Neural progenitor cell (in vitro differentiated cells): ENCODE measurements at places on chromosomes 5 and 9.

GRCh38 chr5:58060996-58061395 lies 398.9 kb downstream of the PLK2 start:
- no peak for DNase-seq

GRCh38 chr5:3509290-3509689 lies 86.3 kb upstream of the IRX1 start:
- DNase-seq, result no peak

GRCh38 chr9:121185178-121185745 lies 16.4 kb downstream of the RAB14 start:
- no peak for DNase-seq

DNA sequence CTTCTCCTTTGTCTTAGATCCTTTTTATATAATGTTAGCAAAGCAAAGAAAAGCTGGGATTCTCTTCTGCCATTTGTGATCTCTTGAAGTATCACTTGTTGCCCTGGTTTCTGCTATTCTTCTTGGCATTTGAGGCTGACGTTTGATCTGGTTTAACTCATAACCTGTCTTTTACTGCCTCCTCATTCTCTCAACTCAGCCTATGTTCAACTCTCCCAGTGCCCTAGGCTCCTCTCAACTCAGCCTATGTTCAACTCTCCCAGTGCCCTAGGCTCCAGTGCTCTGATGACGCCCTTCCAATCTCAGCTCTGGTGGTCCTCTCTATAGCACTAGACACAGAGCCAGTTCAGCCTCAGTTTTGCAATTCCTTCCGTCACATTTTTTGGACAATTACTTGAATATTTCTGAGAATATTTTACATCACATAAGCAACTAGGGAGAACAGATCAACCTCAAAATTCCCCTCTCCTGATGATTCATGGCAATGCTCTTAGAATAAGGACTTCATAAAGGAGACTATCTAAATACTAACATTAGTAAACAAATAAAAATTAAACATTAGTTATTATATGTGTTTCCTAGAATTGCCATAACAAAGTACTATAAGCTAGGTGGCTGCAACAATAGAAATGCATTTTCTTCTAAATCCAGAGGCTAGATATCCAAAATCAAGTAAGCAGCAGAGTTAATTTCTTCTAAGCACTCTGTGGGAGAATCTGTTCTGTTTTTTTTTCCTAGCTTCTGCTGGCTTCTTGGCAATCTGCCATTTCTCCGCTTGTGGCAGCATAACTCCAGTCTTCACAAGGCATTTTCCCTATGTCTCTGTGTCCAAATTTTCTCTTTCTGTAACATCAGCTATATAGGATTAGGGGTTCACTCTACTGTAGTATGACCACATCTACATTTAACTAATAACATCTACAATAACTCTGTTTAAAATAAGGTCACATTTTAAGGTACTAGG lies 662.1 kb upstream of the FTMT start:
- no peak for DNase-seq

GRCh38 chr9:107740088-107740980 lies 250.8 kb upstream of the KLF4 start:
- DNase-seq, result no peak

DNA sequence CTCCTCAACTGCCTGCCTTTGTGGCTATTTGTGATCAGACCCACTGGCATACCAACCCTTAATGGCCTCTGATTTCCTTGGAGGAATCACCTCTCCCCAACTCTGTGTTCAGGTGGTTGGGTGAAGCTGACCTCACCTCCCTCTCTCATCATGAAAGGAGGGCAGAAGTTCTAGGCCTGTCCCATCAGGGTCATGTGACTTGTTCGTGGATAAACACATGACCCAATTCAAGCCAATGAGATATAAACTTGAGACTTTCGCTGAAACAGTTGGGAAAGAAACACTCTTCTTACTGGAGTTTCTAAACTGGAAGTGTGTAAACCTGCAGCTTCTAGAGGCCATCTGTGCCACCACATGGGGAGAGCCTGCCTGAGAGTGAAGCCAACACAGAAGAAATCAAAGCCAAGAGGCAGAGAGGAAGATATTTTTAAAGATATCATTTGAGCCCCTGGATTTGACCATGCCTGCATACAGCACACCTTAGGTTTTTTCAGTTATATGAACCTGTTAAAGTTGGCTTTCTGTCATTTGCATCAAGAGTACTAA lies 5.8 kb downstream of the GABBR2 start:
- DNase-seq, result no peak

- no peak for DNase-seq
Observed at GRCh38 chr9:114086607-114087006, 8.5 kb upstream of the AMBP start.

- no peak for DNase-seq
Observed at GRCh38 chr5:3331819-3332218, 263.8 kb upstream of the IRX1 start.

DNA sequence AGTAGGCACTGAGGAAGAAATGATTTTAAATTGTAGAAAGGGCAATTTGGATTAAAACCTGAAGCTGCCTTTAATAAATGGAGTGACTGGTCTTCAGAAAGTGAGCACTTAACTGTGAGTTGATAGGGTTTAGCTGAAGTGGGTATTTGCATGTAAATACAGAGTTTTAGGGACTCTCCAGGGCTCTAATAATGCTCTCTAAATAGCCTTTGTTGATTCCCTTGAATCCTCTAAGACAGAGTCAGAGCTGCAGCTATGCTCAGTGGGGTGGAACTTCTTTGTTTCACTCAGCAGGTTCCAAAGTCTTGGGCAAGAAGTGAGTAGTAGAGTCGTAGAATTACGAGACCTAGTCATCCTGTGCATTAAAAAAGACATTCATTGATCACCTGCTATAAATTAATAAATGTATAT lies 21.4 kb downstream of the GLRA1 start:
- peak; percentile 88 for DNase-seq

DNA sequence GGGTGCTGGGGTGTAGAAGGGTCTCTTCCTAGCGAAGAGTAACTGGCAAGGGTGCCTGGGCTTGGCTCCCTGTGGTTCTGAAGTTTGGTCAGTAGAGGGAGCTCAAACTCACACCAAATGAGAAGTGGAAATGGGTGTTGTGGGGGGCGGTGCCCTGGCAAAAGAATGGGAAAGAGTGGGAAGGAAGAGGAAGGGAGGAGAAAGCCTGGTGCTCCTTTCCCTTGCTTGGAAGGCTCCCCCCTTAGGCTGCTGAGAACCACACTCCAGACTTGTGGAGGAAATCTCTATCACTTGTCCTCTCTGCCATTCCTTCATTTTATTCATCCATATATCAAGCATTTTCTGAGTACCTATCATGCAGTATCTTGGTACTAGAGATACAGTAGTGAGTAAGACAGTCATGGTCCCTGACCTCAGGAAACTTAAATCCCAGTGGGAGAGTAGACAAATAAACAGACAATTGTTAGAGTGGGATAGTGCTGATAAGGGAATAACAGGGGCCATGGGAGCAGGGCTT lies 13.0 kb downstream of the SLC4A9 start:
- DNase-seq, result peak; percentile 86

GRCh38 chr5:168929656-168930055 lies 350.5 kb upstream of the PANK3 start:
- DNase-seq, result no peak

GRCh38 chr5:172749076-172749475 lies 21.9 kb downstream of the DUSP1 start:
- no peak for DNase-seq

DNA sequence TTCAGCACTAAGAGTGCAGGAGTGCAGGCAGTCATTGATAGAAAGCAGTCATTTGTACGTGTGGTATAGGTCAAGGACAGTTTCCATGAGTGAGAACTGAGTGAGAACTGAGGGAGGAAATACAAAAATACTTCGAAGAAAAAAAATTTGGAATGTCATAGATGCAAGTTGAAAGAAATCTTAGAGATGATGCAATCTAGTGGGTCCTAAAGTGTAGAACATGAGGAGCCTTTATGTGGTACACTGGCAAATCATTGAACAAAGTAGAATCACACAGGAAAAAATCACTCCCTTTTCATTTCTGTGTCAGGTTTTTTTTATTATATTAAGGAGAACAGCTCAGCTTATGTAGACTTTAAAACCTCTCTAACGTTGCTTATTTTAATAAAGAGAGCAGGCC lies 26.4 kb upstream of the SLC1A1 start:
- DNase-seq, result no peak

- DNase-seq, result no peak
Observed at GRCh38 chr9:137296670-137297664, 5.1 kb downstream of the NRARP start.

GRCh38 chr9:78296201-78296892 lies 578 bp upstream of the PSAT1 start:
- peak; percentile 75 for DNase-seq

DNA sequence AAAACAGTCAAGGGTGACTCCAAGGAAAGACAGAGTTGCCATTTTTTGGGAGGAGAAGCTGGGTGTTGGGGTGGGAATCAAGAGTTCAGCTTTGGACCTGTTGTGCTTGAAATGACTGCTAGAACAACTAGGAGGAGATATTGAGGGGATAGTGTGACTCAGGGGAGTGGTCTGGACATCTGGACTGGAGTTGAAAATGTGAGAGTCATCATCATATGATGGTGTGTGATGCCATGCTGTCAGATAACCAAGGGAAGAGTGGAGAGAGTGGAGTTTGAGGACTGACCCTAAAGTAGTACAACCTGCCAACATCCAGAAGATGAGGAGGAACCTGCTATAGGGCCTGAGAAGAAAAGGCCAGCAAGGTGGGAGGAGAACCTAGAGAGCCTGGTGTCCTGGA lies 199.7 kb downstream of the ARHGEF28 start:
- no peak for DNase-seq

DNA sequence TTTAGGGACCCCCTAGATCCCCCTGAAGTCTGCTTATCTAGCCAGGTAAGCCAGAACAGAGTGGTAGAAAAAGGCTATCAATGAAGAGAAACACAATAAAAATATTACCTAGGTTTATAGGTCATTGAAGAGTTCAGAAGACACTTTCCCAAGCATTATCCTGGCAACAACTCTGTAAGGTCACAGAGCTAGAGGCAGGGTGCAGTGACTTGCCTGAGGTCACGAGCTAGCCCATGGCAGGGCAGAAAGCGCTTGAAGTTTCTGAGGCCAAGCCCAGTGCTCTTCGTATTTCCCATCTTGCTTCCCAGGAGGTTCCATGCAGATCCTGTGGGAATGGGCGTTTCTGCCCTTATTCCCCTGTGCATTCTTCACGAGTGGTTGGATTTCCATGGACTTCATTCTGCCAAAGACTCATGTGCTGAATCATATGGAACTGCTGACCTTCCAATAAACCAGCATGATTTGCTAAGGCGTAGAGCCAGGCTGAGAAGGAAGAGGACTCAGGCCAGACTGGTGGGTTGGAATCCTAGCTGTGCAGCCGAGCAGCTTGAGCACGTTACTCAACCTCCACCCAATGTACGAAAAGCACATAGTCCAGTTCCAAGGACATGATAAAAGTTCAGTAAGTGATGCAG lies 22.1 kb downstream of the TRMO start:
- no peak for DNase-seq

DNA sequence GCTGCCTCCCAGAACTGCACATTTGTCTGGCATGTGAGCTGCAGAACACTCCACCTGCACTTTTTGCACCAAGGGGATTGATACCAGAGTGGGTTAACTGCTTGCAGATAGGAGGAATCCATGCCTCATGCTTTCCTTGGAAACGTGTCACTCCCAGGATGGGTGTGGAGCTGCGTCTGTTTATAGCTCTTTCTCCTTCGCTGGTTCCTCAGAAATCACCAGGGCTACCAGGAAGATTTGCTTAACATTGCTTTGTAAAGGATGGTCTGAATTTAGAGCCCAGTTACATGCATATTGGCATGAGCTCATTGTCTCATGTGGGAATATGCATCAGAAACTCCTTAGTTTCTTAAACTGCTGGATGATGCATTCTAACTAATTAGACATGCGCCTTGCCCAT lies 234.6 kb downstream of the GADD45G start:
- no peak for DNase-seq

DNA sequence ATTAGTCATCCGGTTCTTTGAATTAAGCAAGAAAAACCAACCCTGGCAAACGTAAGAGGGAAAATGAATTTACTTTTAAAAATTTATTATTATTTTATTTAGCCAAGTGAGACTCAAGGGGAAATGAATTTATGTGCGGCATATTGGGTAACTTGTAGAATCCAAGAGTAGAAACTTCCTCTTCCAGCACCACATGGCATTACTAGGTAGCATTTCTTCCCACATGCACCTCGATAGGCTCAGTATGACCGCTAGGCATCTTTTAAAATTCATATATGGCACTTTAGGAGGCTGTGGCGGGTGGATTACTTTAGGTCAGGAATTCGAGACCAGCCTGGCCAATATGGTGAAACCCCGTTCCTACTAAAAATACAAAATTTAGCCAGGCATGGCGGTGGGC lies 17.6 kb upstream of the MYO10 start:
- DNase-seq, result no peak

GRCh38 chr5:150777685-150778084 lies 872 bp upstream of the SMIM3 start:
- DNase-seq, result no peak

DNA sequence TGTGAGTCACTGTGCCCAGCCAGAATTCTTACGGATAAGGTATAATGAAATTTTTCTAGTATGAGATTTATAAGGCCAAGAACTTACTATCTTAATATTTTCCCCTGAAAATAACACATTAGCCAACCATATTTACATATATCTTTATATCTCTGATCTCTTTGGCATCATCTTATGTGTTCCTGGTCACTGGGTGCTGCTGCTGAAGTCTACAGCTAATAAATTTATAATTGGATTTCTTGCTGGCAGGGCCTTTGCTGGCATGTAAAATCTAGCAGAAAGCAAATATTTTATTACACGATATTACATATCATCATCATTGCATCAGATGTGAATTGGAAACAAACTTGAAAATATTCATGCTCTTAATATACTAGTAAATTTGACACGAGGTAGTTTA lies 590.7 kb downstream of the ANXA1 start:
- DNase-seq, result no peak

DNA sequence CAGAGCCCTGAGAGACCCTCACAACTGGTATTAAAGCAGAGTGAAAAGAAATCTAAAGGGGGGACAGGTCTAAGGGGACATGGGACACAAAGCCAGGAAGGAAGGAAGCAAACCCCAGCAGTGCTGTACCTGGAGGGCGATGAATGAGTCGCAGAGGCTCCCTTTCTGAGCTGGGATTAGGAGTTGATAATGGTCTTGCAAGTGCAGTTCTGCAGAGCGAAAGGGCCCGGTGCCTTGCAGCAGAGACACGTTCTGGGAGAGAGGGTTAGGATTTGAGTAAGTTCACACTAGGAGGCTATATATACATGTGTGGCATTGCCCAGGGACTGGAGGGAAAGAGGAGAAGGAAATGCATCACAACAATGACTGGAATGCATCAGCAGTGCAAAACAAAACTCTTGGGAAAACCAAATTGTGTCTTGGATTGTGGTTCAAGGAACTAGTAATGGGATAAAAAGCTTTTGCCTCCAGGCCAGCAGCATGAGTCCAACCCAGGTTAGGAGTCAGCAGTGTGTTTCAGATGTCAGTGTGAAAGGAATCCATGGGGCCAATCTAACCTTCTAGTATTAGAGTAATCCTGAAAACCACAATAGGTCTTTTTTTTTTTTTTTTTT lies 38.8 kb upstream of the LIFR start:
- DNase-seq, result peak; percentile 3

DNA sequence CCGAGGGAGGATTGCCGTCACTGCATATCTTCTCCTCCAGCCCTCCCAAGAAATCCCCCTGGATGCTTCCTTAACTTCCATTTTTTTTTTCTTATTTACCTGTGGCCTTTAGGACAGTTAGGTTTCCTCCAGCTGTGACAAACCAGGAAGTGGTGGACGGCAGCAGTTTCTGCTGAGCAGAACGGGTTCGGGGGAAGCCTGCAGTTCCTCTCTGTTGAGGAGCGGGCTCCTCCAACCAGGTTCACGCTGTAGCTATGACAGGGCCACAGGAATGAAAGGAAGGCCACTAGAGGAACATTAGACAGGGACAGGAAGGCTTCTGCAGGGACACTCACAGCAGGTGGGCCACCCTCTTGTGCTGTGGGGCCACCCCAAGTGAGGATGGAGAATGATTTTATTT lies 76.7 kb upstream of the SYK start:
- DNase-seq, result no peak
